ENCODE measurements at places on chromosomes 5 and 9.

DNA sequence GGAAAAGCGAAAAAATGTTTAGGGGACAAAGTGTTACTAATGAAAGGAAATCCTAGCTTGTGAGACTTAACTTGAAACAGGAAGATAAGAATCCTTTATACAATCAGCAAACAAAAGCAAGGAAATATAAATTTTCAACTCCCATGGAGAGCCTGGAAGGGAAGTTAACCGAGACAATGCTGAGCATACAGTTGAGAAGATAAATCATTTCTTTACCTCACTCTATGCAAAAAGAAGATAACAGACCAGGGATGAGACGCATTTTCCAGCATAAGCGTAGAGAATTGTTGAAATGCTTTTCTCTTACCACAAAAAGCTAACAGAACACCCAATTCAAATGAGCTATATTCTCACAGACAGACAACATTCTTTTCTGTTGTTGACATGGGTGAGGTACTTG lies 309.6 kb downstream of the CWC27 start:
- no peak for DNase-seq

- no peak for DNase-seq
These were observed 76.3 kb downstream of the SEMA4D start for GRCh38 chr9:89421595-89421994.

DNA sequence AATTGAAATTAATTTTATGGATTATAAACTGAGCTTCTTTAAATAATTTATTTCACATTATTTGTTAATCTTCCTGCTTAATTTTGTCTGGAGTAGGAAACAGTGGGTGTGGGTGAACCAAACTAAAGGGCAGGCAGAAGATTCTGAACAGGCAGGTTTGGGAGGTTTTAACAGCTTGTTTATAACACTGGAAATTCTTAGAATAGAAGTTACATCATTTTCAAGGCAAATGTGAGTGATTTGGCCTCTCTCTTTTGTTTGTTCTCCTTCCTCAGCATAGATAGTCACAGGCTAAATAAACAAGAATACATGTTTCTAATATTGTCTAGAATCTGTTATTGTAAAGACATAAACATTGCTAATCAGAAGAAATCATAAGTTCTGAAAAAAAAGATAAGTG lies 970.9 kb upstream of the NUDT12 start:
- DNase-seq = no peak

DNA sequence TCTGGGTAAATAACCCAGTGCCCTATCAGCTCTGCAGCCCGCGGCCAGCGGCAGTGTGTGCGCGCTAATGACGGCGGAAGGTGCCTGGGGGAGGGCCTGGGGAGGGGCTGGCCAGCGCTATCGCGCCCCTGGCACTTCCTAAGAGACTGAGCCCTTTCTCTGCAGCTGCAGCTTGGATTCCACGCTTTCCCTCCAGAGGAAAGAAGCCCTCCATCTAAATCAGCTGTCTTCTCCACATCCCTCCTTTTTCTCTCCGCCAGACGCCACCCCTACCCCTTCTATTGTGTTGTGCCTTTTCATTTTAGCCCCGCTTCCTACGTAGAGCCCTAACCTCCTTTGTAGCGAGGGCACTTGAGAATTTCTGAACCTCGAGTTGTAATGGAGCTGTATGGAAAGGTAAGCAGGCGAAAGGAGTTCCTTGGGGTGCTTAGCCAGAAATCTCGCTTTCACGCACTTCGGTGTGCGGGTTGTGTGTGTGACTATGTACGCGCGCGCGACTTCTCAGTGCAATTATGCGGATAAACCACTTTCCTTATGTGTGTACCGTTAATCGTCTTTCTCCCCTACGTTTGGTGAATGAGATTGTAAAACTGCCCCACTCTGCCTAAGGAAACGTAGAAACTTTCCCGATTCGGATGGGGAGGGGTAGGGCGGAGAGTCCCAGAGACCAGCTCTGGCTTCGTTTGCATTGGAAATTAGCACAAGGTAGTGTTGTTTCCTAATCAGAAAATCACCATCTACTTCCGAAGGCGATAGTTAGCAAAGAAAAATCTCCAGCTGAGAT lies 664 bp upstream of the RAB3C start:
- no peak for DNase-seq

DNA sequence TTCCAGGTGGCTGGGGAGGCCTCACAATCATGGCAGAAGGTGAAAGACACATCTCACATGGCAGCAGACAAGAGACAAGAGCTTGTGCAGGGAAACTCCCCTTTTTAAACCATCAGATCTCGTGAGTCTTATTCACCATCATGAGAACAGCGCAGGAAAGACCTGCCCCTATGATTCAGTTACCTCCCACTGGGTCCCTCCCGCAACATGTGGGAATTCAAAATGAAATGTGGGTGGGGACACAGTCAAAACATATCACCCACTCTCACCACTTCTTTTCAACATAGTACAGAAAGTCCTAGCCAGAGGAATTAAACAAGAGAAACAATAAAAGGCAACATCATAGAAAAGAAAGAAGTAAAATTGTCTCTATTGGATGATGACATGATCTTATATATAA lies 223.4 kb upstream of the SLC24A2 start:
- no peak for DNase-seq

- no peak for DNase-seq
These were observed 305.0 kb upstream of the TNC start for GRCh38 chr9:115422932-115423440.

DNA sequence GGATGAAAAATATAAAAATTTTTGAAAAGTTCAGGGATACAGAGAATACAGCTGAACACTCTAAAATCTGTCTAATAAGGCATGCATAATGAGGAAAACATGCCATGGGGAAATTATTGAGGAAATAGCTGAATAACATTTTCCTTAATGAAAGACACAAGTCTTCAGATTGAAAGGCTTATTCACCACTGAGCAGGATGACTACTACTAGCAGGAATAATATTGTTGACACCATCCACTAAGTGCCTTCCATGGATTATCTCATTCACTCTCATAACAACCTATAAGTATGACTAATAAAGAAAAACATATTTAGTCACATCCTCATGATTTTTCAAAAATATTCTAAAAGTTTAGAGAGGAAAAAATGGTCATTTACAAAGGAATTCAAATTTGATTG lies 96.7 kb upstream of the FER start:
- no peak for DNase-seq

DNA sequence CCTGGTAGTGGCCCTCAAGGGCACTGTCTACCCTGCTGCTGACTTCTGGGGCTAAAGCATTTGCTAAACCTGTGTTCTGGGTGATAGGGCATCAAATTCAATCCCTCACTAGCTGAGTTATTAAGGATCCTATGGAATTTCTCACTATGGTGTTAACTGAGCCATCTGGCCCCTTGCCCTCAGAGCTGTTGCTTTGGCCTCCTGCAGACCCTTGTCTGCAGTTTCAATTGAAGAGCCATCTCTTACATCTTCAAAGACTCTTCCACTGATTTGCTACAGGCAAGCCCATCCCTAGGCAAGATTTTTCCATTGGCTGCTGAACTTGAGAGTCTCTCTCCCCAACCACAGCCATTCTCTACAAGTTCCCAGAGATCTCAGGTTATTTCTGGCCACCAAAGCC lies 418.2 kb downstream of the ZNF608 start:
- no peak for DNase-seq

- DNase-seq = no peak
These were observed 33.4 kb upstream of the TRIO start for GRCh38 chr5:14109771-14110170.

GRCh38 chr9:92295240-92295790 lies 1.8 kb upstream of the IARS1 start:
- no peak for DNase-seq

DNA sequence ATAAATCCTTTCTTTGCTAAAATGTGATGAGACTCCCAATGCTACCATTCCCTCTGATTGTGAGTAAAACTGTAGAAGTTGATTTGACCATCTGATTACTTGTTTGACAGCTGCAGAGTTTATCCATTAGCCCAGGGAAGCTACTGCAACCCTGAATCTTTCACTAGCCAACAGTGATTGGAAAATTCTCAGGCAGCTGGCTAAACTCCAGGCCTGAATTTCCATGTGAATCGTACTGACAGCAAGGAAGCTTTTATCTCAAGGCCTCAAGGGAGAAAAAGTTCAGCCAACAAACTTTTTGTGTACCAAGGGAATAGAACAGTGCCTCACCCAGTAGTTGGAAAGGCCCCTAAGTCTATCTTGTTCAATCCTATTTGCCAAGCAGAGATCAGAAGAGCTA lies 246.7 kb upstream of the TRPM3 start:
- DNase-seq = no peak

GRCh38 chr5:59143926-59144333 lies 561.1 kb downstream of the RAB3C start:
- DNase-seq = no peak

DNA sequence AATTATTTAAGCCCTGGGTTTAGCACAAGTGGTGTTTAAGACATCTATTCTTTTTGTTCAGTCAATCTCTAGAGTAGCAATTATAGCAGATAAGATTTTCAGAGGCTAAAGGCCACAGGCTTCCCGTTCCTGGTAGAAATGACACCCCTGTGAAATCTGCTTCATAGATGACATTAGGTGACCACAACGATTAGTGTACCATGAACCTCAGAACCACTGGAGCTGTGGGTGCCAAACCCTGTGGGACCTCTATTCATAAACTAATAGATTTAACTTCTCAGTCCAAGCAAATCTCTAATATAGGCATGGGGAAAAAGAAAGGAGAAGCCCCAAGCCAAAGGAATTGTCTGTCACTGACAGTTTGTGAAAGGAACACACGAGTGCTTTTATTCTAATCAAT lies 207.4 kb downstream of the ARRDC3 start:
- DNase-seq = no peak

GRCh38 chr5:97383996-97384395 lies 200.9 kb upstream of the RIOK2 start:
- DNase-seq = no peak

DNA sequence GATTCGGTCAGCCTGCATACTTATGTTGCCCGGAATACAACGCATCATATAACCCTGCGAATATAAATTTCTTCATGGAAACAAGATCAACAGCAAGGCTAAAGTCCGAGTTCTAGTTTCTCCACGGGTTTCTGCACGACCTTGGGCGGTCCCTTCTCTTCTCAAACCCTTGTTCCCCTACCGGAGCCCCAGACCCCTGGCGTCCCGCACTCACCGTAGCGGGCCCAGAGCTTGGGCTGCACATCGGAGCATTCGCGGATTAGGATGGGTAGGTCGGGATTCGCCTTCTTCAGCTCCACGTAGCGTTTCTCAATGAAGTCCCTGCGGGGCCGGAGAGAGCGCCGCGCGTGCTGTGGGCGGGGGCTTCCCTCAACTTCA lies 399 bp downstream of the NDUFA2 start:
- DNase-seq = no peak

DNA sequence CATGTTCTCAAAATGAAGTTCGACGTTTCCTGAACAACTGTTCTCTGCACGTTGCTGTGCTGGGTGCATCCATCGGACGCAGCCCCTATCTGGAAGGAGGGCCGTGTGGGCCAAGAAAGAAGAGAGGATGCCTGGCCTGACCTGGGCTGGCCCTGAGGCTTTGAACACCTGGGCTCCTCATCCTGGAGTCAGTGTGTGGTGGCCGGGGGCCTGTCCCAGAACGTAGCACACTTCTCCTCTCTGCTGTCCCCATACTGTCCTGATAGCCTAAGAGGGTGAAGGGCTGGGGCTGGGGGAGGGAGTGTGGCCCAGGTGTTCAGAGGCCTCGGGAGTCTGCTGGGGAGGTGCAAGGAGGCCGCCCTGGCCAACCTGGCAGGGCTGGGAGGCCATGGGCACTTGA lies 21.5 kb downstream of the COL5A1 start:
- no peak for DNase-seq

- no peak for DNase-seq
These were observed 216.3 kb downstream of the TTLL11 start for GRCh38 chr9:121876658-121877271.

DNA sequence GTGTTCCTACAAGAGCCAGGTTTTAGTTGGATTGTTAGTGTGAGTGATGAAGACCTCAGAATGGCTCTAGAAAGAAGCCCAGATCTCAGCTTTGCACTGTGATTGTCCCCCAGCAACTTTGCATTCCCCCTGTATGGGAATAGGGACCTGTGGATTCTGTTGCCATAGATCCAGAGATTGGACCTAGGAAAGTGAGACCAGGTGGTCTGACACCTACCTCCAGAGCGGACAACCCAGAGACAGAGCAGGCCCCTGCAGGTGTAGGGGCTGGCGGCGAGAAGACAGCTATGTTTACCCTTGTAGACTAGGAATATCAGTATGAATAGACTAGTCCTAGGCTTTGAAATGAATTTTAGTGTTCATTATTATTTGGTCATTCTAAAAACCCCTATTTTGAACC lies 53.6 kb downstream of the IRF1 start:
- DNase-seq = no peak

- no peak for DNase-seq
These were observed 90.1 kb upstream of the DMRT1 start for GRCh38 chr9:751137-752051.

GRCh38 chr5:126137891-126138280 lies 285.3 kb upstream of the GRAMD2B start:
- no peak for DNase-seq

DNA sequence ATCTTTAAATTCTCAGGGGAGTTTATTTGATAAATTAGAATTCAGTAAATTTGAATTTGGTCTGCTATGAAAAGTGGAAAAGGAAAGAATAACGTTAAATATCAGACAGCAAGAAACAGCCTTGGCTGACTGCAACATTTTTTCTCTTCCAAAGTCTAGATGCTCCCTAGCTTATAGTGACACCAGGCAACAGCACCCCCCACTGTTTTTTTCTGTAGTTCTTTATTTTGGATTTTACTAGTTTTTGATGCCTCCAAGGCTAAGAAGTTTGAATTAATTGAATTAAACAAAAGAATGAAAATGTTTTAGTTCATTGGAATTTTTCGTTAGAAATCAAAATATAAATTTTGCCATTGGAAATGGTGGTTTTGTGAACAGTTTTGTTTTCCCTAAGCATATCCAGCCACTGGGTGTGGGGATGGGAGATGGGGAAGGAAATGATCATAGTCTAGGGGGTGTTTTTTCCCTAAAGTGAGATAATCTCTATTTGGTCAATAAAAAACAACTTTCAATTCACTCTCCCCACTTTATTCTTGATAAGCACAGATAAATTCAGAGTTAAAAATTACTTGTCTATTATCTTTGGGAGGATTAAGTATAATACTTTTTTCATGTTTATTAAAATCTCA lies 199.3 kb upstream of the CD180 start:
- DNase-seq = no peak

DNA sequence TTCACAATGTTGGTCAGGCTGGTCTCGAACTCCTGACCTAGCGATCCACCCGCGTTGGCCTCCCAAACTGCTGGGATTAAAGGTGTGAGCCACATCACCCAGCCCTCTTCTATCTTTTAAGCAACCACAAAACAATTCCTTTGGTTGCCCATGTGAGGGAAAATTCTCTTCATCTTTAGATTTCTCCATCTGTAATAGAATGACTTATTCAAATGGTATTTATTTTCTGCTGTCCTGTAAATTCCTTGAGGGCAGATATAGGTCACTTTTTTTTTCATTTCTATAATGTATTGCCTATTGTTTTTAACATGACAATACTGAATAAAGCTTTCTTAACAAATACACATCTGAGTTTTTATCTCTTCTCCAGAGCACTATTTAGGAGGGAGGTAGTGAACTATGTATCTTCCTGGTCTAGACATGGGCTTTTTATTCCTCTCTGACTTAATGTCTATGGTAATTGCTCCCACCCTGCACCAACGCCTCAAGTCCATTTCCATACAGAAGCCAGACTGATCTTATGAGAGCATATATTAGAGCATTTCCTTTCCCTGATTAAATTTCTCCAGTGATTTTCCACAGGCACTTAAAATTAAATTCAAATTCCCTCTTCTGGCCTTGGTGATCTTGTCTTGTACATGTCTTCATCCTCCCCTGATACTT lies 595.6 kb downstream of the CAAP1 start:
- DNase-seq = no peak
